ENCODE measurements at places on chromosomes 7 and 10.

DNA sequence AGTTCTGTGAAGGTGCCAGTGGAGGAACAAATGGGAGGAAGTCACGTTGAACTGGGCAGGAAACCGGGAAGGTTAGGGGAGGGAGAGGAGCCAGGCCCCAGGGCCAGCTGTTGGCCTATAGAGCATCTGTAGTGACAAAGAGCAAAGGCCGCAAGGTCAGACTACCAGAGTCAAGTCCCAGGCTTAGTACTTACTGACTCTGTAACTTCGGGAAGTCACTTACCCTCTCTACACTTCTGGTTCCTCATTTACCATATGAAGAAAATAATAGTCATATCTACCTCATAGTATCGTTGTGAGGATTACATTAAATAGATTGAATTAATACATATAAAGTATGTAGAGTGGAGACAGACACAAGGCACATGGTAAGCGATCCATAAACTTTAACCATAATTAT lies 101.8 kb upstream of the FZD1 start:
- no peak for DNase-seq

- no peak for DNase-seq
Observed at GRCh38 chr10:78296785-78297184, 263.1 kb downstream of the RPS24 start.

GRCh38 chr10:124829447-124830115 lies 28.0 kb downstream of the ABRAXAS2 start:
- DNase-seq, result no peak

DNA sequence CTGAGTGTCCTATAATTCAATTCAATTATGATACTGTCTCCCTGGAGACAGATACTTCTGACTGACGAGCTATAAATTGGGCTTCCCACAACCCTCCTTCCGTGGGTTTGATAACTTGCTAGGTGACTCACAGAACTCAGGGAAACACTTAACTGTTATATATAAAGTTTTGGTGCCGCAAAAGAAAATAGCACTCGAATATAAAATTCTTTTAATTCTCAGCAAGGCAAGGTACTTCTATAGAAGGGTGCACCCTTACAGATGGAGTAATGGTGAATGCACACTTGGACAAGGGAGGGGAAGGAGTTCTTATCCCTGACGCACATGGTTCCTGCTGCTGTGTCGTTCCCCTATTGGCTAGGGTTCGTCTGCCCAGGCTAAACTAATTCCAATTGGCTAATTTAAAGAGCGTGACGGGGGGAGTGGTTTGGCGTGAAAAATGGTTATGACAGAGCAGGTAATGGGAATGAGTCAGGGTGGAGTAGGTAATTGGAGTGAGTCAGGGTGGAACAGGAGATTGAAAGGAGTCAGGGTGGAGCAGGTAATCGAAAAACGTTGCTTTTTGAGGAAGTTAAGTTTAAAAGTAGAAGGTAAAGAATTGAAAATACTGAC lies 20.8 kb upstream of the GHITM start:
- DNase-seq, result no peak

DNA sequence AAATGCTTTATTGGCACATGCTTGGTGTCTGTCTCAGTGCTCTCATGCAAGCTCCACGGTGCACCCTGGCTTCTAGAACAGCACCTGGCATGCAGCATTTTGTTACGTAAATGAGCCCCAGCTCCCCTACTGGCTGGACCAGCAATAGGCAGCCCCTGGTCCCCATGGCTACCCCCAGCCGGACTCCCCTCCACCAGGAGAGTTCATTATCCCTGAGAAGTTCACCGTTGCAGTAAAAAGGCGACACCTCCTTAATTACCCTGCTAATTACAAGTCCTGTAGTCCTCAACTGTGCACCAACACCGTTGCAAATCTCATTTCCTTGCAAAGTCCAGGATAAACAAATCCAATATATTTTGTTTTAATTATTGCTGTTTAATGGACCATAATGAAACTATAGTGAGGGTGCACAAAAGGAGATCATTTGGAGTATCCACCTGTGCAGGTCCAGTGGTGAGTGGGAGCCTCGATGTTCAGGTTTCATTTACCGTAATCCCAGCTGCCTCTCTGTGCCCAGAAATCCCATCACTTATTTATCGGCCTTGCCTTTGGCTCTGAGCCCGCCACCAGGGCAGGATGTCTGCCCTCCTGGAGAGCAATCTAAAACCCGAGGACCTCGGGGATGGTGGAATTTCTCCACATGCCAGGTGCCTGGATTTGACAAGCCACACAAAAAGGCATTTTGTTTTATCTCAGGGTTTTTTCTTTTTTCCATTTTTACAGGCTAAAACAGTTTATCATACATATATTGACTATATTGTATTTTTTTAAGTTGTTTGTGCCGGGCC lies 12.8 kb upstream of the DRGX start:
- no peak for DNase-seq

DNA sequence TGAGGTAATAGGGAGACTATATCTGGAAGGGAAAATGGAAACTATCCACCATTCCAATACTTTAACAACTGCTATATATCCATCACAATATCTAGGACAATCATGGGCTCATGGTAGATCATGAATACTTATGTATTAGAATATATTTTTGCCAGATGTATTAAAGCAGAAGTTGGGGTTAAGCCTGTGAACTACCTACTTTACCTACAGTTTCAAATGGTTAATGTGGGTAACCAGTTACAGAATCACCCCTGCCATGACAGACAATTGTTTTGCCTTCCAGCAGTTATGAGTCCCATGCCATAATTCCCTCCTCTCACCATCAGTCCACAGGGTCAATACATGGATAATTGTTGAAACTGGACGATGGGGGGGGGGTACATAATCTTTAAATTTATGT lies 29.9 kb upstream of the RAPGEF5 start:
- no peak for DNase-seq

- DNase-seq, result no peak
Observed at GRCh38 chr7:155455132-155455693, 2.7 kb upstream of the EN2 start.

GRCh38 chr7:142583446-142583845 lies 165.8 kb upstream of the PRSS1 start:
- DNase-seq, result no peak

GRCh38 chr7:19294619-19295018 lies 149.4 kb upstream of the FERD3L start:
- DNase-seq, result no peak

GRCh38 chr10:5502061-5502521 lies 2.7 kb upstream of the CALML5 start:
- no peak for DNase-seq

GRCh38 chr7:4641091-4641666 lies 40.9 kb upstream of the FOXK1 start:
- DNase-seq, result no peak

GRCh38 chr7:129417073-129417472 lies 17.2 kb upstream of the STRIP2 start:
- no peak for DNase-seq

DNA sequence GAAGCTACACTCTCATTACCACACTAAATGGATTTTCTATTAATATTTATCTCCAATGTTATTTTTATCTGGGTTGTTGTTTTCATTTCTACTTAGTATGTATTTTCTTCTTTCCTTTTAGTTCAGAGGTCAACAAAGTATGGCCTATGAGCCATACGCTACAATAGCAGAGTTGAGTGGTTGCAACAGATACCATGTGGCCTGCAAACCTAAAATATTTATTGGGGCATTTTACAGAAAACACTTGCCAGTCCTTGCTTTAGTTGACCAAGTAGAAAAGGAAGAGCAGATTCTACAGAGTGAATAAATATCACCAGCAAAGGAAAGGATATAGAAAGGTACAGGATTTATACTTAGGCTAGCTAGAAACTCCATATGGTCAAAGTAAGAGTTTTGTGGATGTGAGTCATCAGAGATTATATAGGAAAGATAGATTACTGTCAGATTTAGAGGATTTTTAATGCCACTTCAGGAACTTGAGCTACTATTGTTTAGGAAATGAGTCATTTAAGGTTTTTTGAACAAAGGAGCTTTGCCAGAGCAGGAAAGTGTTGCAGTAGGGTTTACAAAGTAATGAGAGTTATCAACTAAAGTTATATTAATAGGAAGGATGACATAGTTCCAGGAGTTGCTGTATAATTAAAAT lies 323.3 kb upstream of the KAT6B start:
- no peak for DNase-seq

DNA sequence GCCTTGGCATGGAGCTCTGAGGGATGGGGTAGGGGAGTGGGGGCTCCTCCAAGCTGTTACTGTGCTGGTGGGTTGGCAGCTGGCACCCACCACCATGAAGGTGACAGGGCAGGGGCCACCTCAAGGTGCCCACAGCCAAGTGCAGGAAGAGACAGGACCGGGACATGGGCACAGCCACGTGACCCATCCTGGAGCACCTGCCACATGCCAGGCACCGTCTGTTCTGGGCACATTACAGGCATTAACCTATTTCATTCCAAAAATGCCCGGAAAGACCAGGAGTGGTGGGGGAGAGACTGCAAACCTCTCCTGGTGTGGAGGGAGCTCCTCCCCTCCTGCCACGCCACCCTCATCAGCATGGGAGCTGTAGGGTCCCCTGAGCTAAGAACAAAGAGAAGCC lies 56.7 kb downstream of the CAMK2B start:
- DNase-seq, result no peak

DNA sequence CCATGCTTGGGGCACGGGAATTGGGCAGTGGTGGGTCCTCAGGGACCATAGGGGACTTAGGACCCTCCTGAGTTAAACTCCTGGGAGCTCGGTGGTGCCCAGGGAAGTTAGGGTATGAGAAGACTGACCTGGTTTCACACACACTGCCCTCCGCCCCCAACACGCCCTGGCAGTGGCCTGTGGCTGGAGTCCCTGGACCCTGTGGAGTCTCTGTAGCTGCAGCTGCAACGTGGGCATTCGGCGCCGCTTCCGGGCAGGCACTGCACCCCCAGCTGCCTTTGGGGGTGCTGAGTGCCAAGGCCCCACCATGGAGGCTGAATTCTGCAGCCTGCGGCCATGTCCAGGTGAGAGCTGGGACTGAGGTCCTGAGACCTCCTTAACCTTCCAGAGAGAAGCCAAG lies 29.9 kb upstream of the ZNF862 start:
- no peak for DNase-seq

DNA sequence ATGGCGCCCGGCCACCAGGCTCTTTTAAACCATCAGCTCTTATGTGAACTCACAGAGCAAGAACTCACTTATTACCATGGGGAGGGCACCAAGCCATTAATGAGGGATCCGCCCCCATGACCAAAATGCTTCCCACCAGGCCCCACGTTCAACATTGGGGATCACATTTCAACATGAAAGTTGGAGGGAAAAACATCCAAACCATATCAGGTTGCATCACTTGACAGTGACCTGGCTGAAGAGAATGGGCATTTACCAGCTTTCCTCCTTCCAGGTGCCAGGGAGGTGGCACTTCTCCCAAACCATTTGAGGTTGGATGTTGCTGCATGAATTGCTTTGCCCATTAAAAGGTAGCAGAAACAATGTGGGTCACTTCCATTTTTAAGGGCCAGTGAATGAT lies 115.6 kb upstream of the TNS3 start:
- no peak for DNase-seq

DNA sequence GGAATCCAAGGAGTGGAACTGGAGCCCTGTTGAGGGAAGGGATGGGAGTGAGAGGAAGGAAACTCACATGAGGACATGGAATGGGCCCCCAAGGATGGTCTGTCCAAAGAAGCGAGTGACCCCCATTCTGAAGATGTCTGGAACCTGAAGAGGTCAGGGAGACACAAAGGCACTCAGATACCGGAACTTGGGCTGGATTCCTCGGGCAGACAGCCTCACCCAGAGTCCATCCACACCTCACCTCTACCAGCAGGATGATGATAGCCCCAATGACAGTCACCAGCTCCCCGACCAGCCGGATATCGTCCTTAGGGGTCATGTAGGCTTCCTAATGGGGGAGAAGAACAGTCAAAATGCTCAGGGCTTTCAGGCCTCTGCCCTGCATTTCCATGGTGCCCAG lies 10.7 kb downstream of the TRPV6 start:
- no peak for DNase-seq

DNA sequence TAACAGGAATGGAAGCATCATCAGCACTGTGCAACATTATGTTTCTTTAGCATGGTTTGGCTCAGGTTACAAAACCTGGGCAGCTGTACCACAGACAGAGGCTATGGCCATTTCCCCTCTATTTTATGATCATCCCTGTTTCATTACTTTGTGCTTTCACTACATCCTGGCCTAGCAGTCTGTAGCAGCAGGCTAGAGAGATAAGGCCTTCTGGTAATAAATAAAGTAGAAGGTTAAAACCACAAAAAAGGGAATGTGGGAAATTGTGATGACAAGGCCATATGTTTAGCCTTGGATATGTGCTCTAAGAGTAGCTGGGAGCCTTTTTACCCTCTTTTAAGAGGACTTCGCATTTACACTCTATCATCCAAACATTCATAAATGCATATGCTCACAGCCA lies 266.2 kb upstream of the PHF14 start:
- no peak for DNase-seq

GRCh38 chr7:124059375-124059774 lies 26.5 kb upstream of the TMEM229A start:
- no peak for DNase-seq

- DNase-seq, result no peak
Observed at GRCh38 chr7:96636979-96637378, 72.7 kb downstream of the SEM1 start.

Data from prostate gland (tissue), 2 donors.